ENCODE measurements at places on chromosomes 4 and X. TPM values are rescaled to one million over a fixed set of nuclear protein-coding genes. Genes with fewer than 3 reads are reported as not detected.

The GLOD5 gene
- not detected for total RNA-seq

DNA sequence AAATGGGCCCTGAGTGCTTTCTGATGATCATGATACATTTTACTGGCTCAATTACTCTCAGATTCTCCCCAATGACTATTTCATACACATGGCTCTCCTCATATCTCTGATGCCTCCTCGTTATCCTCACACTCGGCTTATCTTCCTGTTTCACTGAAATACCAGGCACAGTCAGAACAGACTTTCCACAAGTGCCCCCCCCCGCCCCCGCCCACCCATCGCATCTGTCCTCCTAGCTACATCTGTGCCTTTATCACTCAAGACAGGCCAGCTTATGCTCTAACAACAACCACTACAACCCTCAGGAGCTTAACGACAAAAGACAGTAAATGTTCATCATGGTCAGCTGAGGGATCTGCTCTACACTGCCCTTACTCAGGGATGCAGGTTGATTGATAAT, 610.6 kb upstream of the DIPK2B start:
- DNase-seq: no peak

DNA sequence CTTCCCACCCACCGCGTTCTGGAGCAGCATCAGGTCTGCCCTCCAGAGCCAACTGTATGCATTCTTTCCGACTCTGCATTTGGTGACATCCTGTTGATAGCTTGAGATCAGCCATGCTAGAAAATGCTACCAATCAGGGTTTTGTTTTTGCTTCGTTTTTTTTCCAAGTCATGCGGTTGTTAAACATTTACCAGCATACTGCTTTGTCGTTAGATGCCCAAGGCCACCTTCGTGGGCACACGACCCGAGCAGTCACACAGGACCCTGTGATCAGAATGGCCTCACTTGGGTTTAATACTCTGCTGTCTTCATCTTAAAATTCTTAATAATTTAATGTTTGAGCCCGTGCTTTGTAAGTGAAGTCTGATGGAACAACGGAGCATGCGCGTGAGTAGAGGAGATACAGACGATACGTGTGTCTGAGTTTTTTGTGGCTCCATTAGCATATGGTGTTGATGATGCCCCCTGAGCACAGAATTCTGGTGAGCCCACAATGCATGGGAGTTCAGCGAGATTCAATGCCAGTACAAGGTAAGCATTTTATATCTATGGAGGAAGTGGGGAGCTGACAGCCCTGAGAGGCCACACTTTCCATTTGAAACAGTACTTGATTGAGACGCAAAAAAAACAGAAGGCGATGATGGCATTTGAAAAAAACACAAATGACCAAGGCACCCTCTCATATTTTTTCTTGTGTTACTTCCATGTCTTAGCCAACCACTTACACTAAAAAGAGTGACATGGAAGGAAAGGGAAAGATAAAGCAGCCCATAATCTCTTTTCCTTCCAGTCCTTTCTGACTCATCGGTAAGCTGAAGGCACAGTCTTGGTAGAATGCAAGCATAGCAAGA, 323.6 kb downstream of the BCOR start:
- peak; percentile 45 for DNase-seq

DNA sequence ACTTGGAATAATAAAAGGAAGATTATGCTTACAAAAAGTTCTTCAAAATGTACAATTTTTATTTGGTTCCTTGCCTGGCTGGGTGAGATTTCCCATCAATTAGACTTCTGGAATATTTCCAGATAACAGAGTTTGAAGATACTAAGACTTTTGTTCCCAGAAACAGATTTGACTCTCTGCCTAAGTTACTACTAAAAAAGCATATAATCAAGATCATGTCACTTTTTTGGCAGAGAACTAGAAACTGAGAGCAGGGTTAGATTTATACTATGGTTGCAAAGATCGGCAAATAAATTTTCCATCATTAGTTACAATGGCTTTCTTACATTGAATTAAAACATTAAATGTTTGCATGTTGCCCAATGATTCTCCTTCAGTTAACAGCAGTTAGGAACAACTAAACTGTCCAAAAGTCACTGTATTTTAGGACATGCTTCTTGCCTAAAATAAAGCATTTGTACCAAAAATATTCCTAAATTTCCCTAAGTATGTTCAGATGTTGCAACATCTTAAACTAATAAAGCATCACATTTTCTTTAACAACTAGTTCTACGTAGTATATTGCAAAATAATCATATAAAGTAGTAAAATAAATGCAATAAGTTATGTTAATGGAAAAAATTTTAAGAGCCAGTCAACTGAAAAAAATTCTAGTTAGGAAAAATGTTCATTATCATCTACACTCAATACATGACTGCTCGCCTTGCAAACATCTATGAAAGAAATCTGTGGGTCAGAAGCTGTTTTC, 73.0 kb downstream of the SEC24D start:
- DNase-seq: peak; percentile 83

DNA sequence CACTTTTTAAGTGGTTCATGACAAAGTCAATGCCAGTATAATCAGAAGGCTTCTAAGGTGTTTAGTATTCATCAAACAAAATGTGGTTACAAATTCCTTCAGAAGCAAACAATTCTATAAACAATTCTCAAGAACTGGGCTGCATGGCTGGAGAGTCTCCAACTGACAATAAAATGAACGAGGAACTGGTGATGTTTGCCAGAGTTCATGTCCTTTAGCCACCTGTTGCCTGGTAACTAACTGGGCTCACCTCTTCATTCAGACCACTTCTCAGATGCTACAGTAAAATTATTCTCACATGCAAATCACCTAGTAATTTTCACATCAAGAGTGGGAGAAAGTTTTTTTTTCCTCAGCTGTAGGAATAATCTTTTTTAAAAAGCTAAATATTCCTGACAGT, 53.3 kb downstream of the CAMK2D start:
- DNase-seq: no peak

The SOWAHB gene
- total RNA-seq: not detected

DNA sequence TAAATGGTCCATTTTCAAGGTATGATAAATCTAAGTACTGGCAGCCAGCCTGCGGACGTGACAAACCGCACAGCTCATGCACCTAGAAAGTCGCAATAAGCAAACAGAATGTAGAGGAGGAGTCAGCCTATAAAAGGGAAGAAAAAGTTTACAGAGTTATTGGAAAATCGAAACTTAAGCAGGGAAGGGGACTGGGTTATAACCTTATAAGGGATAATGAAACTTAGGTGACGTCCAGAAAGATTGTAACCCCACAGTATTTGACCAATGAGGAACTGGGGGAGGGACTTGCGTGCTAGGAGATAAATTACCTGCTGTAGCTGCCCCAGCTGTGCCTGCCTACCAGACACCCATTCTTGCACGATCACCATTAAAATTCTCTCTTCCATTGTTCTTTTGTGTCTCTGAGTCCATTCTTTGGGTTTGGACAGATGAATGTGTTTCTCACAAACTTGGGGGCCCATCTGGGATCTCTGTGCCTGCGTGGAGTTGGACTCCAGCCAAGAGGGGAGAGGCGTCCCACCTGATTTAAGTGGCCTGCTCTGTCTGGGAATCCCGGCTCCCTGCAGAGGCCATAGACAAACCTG, 61.0 kb downstream of the ZCCHC12 start:
- no peak for DNase-seq

- peak; percentile 75 for DNase-seq
Measured at GRCh38 chr4:65943076-65943475, 272.8 kb upstream of the EPHA5 start.

The FGF2 gene
- total RNA-seq: 79.5 TPM

The SMIM10 gene
- total RNA-seq: 6.6 TPM

GRCh38 chr4:174217273-174218126, 66.0 kb downstream of the FBXO8 start:
- DNase-seq: peak; percentile 90

- no peak for DNase-seq
Measured at GRCh38 chr4:184811526-184812198, 14.1 kb downstream of the ACSL1 start.
